ENCODE measurements at places on chromosomes 6 and 20.

DNA sequence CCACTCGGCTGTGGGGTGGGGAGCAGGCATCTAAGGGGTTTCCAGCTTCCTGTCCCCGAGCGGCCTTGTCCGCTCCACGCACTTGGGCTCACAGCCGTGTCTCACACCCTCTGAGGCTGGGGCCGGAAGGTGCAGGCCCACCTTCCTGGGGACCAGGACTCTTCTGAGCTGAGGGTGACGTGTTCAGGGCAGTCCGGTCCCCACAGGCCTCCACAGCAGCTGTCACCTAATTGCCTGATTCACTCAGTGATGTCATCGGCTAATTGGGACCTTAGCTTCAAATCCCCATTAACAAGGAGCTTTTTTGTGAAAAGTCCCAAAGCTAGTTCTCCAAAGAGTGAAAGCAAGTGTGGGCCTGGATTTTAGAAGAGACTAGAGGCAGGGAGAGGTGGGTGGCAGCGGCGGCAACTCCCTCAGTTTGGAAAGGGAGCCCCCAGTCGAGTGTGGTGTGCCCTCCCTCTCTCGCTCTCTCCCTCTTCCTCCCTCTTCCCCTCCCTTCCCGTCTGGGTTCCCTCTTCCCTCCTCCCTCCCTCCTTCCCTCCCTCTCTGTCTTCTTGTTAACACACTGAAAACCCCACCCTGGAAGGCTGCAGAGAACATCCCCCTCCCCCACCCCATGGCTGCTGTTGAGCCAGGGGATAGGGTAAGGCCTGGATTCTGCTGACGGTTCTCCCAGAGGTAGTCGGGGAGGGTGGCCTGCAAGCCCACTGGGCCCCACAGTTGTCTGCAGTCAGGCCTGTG, 39.0 kb downstream of the MYT1 start:
- DNase-seq: no peak

GRCh38 chr6:78363688-78364087, 503.7 kb upstream of the IRAK1BP1 start:
- no peak for DNase-seq

- no peak for DNase-seq
Measured at GRCh38 chr6:116682334-116682712, 1.3 kb downstream of the KPNA5 start.

DNA sequence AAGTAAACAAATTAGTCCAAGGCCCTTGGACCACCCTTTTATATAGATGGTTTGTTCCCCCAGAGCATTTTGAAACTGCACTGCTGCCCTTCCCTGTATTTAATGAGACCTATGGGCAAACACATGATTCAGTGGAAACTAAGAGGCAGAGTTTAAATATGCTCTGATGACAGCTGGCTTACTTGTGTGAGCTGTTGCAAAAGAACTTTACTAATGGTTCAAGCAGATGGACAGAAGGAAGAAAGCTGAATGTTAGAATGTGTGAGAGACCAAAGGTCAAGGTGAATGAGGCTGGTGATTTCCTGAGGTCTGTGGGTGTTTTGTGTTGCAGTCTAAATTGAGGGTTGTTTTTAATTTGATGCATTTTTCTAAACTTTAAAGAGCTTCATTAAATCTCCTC, 123.0 kb upstream of the CEP162 start:
- DNase-seq: no peak

- DNase-seq: peak; percentile 86
Measured at GRCh38 chr20:3239026-3239866, at the start of gene SLC4A11. Gene SLC4A11, minus strand, starts transcription at chr20:3239190. Its CDS starts 53 bp downstream, at chr20:3239137.

- DNase-seq: no peak
Measured at GRCh38 chr20:44465001-44465560, 10.6 kb upstream of the TTPAL start.

GRCh38 chr20:59374261-59374660, 73.8 kb downstream of the EDN3 start:
- no peak for DNase-seq

DNA sequence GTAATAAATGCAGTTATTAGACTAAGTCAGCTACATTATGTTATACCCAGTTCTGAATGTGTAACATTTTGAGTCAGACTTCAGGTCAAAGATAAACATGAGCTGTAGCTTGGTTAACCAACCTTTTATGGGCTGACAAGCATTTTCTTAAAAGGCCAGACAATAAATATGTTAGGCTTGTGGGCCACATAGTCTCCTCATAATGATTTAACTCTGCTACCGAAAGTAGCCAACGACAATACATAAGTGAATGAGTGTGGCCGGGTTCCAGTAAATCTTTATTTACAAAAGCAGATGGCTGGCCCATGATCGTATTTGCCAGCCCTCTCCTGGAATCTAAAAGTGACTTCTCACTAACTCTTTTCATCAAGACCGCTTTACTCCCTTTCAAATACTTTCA, 49.9 kb downstream of the ATG5 start:
- DNase-seq: no peak

DNA sequence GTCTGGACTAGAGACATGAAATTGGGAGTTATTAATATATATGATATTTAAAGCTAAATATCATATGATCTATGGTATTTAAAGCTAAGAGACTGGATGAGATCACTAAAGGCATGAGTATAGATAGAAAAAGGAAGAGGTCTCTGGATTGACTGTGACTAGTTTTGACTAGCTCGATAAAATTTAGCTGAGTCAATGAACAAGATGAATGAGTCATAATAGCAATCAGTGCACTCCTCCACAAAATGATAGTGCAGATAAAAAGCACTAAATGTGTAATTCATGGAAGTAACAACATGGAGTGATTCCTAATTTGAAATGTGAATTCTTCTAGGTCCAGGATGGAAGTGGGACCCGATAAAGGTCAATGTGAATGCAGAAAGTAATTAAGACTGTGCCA, 127.4 kb downstream of the PFDN4 start:
- no peak for DNase-seq

DNA sequence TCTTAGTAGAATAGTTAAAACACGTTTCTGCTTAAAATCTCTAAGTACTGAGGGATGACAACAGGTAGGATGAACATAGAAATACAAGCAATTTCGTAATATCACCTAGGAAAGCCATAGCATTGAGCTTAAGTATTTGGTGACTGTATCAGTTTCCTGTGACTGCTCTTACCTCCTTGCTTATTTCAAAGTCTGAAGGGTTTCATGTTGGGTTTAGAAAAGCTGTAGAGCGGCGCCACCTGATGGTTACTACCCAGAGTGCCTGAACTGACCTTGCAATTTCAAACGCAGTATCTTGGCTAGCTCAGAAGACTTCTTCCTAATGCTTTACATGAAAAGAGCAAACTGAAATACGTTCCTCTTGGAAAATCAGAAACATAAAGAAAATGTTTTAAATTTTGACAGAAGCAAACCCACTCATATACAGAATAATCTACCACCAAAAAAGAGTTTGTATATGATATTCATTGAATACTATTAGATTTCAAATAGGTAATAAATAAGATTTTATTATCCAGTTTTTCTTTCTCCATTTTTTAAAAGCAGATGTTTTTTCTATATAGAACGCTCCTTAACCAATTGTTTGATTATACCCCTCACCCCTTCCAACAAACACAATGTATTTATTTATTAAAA, 82.3 kb upstream of the RIPOR2 start:
- no peak for DNase-seq

DNA sequence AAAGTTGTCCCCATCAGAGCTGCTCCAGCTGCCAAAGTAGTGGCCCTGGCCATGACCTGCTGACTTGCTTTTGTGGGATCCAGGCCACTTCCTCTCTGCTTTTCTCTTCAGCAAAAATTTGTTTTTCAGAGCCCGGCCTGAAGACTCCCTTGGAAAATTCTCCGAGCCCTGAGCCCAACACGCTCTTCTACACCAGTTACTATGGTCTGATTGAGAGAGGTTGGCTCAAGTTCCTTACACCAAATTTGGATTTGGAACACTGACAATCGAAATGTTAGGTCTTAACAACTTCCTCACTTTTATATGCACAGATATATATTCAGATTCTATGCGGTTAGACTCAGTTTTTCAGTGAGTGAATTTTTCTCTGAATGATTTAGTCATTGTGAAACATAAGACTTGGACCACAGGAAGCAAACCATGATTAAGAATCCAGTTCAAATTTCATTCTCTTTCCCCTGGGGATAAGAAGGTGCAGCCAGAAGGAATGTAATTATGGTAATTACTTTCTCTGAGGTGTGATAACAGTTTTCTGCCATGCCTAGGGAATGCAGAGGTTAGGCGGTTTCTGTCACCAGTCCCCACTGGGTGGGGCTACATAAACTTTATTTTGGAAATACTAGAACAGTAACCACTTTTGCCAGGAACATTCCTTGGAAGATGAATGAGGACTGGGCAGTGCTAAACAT, 365.2 kb downstream of the SYNE1 start:
- no peak for DNase-seq

DNA sequence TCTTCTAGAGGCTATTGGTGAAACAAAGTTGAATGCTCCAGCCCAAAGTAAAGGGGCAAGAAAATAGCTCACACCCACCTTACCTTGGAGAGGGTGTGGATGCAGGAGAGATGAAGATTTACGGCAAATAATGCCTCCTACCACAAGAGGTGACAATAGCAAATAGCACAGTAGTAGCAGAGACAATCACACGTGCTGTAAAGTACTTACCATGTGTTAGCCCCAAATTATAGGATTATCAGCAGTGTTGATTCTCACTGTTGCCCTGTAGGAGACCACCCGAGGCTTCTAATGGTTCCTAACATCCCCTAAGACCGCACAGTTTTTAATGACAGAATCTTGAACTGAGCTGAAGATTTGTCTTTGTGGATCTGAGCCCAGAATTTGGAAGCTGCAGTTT, 94.8 kb upstream of the FOXA2 start:
- DNase-seq: no peak

DNA sequence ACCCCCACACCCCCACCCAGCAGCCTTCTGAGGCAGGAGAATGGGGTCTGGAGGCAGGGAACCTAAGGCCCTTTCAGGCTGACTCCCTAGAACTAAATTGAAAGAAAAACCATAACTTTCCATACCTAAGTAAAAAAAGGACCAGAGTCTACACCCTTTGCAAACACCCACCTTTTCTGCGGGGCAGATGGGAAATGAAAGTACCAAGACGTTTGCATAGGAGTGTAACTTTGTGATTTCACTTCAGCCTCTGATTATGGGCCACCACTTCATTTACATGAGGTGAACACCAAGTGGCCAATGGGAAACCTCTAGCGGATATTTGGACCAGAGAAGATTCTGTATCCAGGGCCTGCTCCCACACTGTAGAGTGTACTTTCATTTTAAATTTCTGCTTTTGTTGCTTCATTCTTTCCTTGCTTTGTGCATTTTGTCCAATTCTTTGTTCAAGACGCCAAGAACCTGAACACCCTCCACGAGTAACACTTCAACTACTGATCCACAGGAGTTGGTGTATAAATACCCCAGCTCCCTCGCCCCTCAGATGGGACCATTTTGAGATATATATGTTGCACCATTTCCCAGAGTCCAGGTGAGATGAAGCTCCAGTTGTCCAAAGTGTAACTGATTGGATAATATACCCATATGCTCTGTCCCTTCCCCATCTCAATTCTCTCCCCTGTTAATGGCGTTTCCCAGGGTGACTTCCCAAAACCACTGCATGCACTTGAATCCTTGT, 18.9 kb upstream of the SRSF6 start:
- no peak for DNase-seq

All from T47D (cell line).